ENCODE measurements at places on chromosomes 1 and 21.

DNA sequence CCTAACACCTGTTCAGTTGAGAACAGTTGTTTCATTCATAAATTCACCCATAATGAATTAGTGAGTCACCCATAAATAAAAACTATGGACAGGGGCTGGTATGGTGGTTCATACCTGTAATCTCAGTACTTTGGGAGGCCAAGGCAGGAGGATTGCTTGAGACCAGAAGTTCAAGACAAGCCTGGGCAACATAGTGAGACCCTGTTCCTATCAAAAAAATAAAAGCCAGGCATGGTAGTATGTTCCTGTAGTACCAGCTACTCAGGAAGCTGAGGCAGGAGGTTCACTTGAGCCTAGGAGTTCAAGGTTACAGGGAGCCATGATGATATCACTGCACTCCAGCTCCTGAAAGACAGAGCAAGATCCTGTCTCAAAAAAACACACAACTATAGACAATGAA, 79.0 kb downstream of the GTF2B start:
- no peak for DNase-seq

GRCh38 chr21:34606621-34607020, 8.3 kb downstream of the RCAN1 start:
- DNase-seq = no peak

DNA sequence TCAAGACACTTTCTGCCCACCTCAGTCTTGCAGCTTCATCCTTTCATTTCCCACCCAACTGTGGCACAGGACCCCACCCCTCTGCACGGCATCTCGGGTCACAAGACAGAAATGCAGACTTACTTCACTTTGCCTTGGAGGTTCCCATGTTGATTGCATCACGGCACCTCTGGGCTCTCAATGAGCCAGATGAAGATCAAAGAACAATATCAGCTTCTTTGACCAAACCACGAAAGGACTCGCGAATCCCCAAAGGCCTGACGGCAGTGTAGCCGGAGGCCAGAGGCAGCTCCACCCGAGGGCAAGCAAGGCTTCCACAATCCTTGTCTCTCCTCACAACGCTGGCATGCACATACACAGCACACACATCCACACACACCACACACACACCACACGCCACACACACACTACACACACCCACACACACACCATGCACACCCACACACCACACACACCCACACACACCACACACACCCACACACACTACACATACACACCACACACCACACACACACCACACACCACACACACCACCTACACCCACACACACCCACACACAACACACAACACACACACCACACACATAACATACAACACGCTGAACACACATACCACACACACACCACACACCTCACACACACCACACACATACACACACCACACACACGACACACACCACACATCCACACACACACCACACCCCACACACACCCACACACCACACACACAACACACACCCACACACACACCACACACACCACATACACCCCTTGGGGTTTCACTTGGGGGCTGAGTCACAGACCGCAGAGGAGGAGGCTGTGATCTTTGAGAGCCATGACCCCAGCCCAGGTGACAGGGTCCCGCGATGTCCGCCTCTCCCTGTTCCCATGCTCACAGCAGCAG, 35.8 kb downstream of the UBASH3A start:
- DNase-seq = no peak

DNA sequence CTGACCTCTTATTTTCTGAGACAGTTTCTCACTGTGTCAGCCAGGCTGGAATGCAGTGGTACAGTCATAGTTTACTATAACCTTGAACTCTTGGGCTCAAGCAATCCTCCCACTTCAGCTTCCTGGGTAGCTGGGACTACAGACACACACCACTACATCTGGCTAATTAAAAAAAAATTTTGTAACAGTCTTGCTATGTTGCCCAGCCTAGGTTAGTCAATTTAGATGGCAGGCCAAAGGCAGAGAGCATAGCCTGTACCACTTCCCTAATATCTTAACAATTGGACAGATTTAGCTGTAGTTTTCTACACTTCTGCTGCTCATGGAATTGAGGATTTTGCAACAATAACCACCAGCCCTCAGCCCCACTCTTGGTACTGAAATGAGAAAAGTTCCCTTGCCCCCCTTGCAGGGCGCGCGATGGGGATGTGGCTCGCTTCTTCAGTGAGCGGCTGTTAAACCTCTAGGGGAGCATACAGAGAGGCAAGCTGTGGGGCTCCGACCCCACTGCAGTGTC, 34.9 kb upstream of the PTGFRN start:
- DNase-seq = no peak

DNA sequence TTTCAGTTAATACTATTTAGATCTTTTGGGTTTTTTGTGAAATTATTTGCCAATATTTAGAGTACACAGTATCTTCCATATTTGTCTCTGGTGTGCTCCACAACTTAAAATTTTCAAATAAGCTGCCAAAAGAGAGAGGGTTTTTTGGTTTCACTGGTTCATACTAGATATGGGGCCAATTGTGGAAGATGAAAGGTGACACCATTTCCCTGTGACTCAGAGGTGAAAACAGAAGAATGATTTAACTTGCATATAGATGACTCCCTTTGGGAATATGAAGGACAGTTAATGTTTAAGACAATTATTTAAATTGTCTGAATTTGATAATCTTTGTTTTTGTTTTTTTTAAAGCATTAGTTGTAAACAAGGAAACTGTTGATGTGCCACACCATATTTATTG, 37.5 kb downstream of the IVNS1ABP start:
- no peak for DNase-seq

DNA sequence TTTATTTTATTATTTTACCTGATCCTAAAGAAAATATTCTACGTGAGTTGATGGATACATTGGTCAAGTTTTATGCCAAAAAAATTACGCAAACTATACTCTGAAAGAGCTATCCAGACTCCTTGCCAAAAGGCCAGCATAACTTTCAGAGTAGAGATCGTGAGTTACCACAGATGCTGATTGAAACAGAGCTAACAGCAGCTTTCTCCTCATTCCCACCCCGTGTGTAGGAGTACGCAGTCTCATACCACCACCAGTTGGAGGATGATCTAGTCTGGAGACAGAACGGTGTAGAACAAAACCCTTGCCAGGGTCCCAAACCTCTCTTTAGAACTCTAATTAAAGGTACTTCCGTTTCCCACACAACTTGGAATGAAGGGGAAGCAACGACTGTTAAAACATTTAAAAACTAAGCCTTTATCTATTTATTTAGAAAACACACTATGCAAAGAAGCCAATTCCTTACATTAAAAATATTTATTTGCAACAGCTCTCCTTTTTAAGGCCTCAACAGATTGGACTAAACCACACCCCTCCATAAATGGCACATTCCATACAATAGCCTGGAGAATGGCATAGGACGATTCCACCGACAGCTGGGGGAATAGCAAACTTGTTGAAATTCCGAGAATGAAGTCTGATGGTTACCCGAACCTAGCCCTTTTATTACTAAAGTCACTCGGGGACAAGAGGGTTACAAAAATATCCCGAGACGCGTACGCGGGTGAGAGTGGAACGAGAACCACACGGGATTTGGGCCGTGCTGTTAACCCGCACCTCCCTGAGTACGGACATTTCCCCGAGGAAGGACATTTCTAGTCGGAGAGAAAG, 1.4 kb downstream of the NUCKS1 start:
- no peak for DNase-seq

- no peak for DNase-seq
Measured at GRCh38 chr1:26190373-26190987, at the start of gene CATSPER4. Gene CATSPER4, plus strand, starts transcription at chr1:26190602. Its CDS starts 26 bp downstream, at chr1:26190628.

DNA sequence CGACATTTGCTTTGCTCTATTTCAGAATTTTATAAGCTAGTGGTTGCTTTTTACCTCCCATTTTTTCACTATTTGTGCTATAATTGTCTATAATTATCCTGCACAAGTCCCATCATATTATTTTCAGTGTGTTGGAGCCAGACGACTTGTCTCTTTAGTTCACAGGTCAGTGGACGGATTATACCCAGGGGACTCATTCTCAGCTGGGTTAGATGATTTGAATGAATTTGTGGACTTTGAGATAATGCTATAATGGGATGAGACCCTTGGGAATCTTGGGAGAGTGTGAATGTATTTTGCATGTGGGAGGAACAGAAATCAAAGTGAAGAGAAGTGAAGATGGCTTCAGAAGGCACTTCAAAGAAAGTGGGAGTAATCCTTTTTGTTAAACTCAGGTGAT, 31.5 kb upstream of the KCNK1 start:
- DNase-seq = no peak

GRCh38 chr21:33802481-33802880, 113.1 kb downstream of the ATP5PO start:
- DNase-seq = no peak

DNA sequence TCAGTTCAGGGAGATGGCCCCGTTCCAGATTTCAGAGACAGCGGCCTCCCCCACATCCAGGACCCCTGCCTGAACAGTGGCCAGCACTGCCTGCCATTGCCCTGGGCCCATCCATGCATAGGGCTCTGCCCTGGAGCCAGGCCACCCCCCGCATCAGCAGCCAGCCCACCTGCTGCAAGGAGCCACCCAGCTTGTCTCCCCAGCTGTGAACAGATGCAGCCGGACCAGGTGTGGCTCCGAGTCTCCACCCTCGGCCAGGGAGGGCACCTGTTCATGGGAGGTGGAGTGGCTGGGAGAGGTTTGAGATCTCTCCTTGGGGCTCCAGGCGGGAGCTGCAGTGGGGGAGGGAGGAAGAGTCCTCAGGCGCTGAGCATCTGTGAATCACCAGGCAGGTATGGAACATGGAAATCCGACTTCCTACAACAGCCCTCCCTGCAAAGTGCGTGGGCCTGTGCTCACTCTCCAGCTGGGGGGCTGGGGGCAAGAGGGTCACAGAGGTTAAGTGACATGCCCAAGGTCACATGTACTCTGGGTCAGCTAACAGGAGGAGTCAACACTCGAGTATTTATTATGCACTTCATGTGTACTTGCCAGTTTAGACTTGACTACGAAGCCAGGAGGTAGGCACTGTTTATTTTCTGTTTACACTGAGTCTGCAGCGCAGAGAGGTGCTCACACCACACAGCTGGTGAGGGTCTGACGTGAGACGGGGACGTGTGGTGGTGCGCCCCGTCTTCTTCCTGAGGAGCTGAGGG, 4.8 kb upstream of the HES5 start:
- DNase-seq = no peak

- no peak for DNase-seq
Measured at GRCh38 chr1:39590546-39590945, 14.0 kb upstream of the PABPC4 start.

- no peak for DNase-seq
Measured at GRCh38 chr1:245580651-245581050, 425.9 kb downstream of the KIF26B start.

Data from stimulated activated CD4-positive, alpha-beta T cell treated with anti-CD3 and anti-CD28 coated beads, TNF-alpha, amount 100 ng/mL, for 1 hour (primary cell).